Fibroblast of skin of left quadriceps (primary cell): ENCODE measurements at places on chromosomes 7 and 10.
A peak's percentile ranks its signal among the peaks of the same experiment; 100 is the strongest.

DNA sequence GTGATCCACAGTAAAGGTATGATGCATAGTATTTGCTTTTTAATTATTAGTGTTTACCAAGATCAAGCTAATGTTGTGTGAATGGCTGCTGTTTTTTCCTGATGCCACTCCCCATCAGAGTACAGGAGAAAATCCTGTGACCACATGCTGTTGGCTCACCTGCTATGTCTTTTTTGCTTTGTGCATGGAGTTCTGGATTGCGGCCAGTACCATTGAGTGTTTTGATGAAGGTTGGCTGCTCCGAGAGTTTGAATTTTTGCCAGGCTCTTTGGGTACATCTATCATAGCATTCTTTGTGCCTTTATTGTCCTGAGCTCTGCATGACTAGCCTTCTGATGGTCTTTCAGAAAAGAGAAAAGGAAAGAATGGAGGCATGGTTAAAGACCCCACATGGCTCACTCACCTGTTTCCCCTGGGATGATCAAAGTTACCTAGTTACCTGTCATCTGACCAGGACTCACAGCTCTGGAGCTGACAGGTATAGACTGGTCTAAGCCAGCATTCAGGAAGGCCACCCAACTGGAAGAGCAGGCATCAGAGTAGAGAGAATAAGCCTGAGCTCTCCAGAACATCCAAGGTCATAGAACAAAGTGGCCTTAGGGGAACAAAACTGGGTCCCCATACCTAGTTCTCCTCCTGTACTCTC, 11.8 kb upstream of the SGPL1 start:
- no peak for DNase-seq

- DNase-seq: no peak
Measured at GRCh38 chr7:112624416-112624815, 143.6 kb downstream of the LSMEM1 start.

GRCh38 chr10:27622596-27622995, 118.5 kb downstream of the RAB18 start:
- no peak for DNase-seq

- peak; percentile 6 for DNase-seq
Measured at GRCh38 chr10:11875494-11876281, 52.5 kb downstream of the PROSER2 start.

DNA sequence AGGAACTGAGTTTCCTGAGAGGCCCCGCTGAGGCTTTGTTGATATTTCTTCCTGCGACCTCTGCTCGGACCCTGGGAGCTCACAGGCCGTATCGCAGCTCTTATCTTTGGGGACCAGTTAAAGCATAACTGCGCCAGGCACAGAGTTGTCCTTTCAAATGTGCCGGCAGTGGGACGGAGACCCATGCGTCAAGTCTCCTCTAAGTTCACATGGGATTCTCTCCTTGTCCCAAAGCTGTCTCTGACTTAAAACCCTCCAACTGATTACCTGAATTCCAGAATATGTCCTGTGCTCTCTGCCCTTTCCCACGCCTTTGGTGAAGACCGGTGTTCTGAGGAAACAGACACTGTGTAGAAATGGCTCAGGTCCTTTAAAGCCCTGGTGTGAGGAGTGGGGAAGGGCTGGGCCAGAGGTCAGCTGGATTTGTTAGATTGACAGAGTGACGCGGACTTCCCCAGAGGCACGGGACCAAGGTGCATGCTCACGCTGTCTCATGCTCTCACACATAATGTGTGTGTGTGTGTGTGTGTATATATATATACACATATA, 169.8 kb downstream of the EGFR start:
- no peak for DNase-seq

- DNase-seq: no peak
Measured at GRCh38 chr10:128124813-128125403, 1.3 kb downstream of the MKI67 start.

DNA sequence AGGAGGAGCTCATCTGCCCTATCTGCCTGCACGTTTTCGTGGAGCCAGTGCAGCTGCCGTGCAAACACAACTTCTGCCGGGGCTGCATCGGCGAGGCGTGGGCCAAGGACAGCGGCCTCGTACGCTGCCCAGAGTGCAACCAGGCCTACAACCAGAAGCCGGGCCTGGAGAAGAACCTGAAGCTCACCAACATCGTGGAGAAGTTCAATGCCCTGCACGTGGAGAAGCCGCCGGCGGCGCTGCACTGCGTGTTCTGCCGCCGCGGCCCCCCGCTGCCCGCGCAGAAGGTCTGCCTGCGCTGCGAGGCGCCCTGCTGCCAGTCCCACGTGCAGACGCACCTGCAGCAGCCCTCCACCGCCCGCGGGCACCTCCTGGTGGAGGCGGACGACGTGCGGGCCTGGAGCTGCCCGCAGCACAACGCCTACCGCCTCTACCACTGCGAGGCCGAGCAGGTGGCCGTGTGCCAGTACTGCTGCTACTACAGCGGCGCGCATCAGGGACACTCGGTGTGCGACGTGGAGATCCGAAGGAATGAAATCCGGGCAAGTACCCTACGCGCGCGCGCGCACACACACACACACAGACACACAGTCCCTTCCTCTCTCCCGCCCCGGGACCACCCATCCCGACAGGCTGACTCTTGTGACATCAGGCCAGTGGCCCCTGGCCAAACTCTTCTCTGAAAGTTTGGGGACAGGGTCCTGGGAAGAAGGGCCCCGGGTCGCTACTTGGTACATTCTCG, 538 bp downstream of the TRIM8 start:
- peak; percentile 23 for DNase-seq

DNA sequence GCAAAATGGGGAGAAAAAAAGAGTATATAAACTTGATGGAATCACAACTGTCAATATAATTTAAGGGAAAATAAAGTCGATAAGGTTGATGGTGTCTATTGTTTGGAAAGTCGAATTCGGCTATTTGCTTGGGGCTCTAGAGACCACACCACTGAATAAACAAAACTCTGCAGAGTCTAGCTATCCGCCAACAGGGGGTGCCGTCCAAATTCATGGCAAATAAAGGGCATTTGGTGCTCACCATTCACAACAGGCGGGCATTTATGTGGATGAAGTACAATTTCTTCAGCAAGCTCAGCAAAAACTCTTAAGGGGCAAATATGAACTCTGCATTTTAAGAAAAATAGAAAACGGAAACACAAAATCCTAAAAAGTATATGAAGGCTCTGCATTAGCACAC, 23.3 kb downstream of the CD36 start:
- DNase-seq: no peak

- DNase-seq: peak; percentile 18
Measured at GRCh38 chr10:91694170-91694794, 61.4 kb upstream of the PPP1R3C start.

- DNase-seq: no peak
Measured at GRCh38 chr10:31924833-31925232, 3.8 kb downstream of the ARHGAP12 start.

GRCh38 chr10:10881117-10881813, 136.4 kb upstream of the CELF2 start:
- DNase-seq: no peak

DNA sequence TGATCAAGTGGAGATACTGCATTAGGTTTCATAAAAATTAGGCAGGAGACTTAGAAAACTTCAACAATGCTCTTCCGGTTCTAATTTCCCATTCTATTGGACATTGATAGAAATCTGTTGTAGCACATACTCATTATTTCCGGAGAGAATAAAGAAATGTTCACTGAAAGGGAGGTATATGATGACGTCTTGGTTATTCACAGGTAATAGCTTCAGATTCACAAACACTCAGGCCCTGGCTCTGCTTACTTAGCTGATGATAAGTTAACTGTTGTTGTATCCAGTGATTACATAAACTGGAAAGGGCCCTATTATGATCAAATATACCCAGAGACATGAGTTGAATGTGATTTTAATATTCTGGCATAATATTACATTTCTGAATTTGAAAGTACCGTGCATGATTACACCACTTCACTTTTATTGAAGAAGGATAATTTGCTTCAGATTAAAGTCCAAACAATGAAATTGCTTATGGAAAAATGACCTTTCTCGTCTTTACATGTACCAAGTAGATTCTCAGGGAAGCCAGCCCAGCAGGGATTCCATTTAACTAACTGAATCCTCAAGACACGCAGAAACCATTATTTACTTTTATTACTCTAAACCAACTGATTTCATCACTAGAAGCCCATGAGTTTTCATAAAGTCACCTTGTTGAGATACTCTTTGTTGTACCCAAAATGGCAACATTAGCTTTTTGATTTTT, 288.0 kb upstream of the PITRM1 start:
- DNase-seq: no peak

DNA sequence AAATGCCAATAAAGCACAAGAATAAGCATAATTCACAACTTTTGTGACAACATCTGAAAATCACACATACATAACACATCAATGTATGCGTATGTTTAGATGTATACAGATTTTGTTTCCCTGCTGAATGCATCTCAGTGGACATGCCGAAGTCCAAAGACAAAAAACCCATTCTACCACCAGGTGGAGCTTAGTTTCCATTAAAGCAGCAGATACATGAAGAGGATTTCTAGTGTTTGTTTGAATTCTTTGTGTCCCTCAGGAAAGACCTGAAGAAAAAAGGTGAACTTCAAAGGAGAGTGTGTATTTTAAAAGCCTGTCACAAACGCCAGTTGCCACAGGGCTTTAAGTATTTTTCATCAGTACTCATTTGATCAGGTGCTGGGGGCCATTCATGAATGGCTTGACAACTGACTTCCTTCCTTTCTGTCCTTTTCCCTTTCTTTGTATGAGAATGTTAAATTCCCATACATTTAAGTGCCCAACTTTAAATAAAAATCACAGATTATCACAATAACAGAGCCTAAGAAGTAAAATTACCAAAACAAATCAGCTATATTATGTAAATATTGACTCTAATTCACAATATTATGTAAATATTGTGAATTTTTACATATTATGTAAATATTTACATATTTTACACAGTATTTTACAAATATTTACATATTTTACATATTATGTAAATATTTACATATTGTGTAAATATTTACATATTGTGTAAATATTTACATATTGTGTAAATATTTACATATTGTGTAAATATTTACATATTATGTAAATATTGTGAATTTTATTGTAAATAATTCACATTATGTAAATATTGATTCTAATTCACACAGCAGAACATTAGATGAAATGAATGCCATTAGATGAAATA, 343.0 kb downstream of the CRPPA start:
- DNase-seq: peak; percentile 55

- no peak for DNase-seq
Measured at GRCh38 chr7:1674161-1675035, 4.3 kb downstream of the ELFN1 start.

DNA sequence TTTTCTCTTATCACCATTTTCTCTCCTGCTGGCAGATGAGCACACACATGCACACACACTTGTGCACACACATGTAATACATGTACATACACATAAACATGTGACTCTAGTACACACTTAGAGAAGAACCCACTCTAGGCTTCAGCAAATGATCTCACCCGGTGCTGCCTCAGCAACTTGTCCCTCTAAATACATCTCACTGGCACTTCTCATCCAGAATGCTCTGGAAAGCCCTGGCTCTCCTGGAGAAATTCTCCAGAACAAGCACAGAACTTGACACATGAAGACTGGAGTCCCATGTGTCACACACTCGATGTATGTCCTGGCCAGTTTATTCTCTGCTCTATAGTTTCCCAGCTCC, 254.9 kb downstream of the ELMO1 start:
- DNase-seq: no peak

DNA sequence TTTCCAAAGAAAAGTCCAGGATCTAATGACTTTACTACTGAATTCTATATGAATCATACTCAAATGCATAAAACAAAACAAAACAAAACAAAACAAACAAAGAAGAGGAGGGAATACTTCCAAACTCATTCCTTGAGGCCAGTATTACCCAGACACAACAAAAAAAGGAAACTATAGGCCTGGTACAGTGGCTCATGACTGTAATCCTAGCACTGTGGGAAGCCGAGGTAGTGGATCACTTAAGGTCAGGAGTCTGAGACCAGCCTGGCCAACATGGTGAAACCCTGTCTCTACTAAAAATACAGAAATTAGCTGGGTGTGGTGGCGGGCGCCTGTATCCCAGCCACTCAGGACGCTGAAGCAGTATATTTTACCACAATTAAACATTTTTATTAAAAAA, 114.6 kb downstream of the NRBF2 start:
- no peak for DNase-seq

DNA sequence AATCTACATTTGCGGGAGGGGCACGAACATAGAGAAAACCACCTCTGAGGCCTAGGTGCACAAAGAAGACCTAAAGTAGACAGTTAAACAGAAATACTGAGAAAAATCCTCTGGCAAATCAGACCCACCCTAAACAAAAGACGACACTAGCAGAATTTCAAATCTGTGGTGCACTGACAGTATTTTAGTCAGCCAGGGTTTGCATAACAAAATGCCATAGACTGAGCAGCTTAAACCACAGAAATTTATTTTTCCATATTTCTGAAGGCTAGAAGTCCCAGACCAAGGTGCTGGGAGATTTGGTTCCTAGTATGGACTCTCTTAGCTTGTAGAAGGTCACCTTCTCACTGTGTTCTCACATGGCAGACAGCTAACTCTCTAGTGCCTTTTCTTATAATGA, 26.3 kb downstream of the IPMK start:
- no peak for DNase-seq

DNA sequence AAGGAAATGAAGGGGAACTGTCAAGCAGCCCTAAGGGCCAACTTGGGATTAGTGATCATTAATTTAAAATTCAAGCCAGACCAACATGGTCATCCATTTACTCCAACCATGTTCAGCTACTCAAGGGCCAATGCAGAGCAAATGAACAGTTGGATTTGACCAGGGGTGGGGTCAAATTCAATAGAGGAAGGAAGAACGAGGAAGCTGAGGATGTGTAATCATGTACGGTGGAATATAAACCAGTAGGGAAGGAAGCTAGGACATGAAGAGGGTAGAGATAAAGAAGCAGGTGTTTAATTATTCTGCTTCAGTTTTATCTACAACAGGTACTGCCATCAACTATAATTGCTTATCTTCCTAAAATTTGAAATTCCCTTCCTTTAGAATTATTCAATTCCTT, 81.6 kb downstream of the HIBADH start:
- DNase-seq: no peak

GRCh38 chr7:117895276-117895675, 22.0 kb upstream of the CTTNBP2 start:
- DNase-seq: no peak

- no peak for DNase-seq
Measured at GRCh38 chr10:48210391-48210790, 64.1 kb downstream of the FRMPD2 start.

- DNase-seq: no peak
Measured at GRCh38 chr10:24908793-24909423, 43.5 kb downstream of the PRTFDC1 start.

DNA sequence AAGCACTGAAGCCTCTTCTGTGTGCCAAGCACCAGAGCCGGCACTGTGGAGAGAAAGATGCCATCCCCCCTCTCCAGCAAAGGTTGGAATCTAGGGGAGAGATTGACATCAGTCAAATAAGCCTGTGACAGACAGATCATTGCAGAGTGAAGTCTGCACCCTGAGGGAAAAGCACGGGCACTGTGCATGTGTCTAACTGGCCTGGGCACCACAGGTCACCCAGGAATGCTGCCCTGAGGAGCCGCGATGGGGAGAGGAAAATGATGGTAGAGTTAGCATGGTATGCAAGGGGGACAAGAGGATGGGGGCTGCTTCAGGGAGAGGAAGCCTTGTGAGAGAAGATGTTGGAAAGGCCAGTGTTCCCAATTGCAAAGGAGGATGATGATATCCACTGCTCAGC, 261.0 kb downstream of the GRID1 start:
- no peak for DNase-seq
